ENCODE measurements at places on chromosomes 5 and 9. TPM values are rescaled to one million over a fixed set of nuclear protein-coding genes. Genes with fewer than 3 reads are reported as not detected.

DNA sequence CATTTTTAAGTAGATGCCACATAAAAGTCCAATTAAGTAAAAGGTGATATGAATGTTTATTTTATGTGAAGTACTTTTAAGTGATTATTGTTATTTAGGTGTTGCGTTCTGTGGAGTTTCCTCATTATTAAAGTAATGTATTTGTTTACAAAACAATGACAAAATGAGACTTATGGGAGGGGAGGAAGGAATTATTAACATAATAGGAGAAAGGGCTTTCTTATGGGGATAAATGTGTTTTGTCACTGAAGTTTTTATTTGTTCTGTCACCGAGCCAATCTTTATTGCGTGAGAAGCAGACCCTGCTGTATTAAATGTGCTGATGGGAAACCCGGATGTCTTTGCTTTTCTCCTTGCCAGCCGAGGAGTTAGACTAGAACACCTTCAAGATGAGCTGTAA lies 44.5 kb downstream of the TRIO start:
- no peak for DNase-seq

GOLGA2 gene
- total RNA-seq = 124 TPM

DNA sequence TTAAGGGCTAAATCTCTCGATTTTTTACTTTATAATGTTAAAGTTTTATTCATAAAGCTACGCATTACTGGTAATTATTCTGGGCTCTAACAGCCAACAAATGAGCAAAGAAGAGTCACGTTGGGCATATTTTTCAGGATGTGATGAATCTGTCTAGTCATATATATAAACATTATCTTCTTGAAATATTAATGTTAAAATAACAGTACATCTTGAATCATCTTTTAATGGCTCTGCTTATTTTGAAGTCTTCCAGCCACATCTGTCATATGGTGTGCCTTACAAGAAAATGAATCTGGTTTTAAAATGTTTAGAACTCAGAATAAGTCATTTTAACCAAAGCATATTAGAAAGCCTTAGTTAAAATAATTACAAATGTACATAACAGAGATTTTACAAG lies 96.9 kb downstream of the CWC27 start:
- no peak for DNase-seq

- DNase-seq = no peak
Measured at GRCh38 chr5:5957737-5958136, 420.6 kb downstream of the MED10 start.
